Stimulated activated CD4-positive, alpha-beta T cell treated with anti-CD3 and anti-CD28 coated beads, Interleukin-12 subunit alpha, Interleukin-12 subunit beta, amount 100 ng/mL, for 4 hours (primary cell): ENCODE measurements at places on chromosomes 7 and 10.

- DNase-seq, result no peak
Observed at GRCh38 chr7:47407136-47407535, 174.8 kb downstream of the TNS3 start.

GRCh38 chr7:133797818-133798520 is 329.2 kb upstream of the LRGUK start:
- no peak for DNase-seq

DNA sequence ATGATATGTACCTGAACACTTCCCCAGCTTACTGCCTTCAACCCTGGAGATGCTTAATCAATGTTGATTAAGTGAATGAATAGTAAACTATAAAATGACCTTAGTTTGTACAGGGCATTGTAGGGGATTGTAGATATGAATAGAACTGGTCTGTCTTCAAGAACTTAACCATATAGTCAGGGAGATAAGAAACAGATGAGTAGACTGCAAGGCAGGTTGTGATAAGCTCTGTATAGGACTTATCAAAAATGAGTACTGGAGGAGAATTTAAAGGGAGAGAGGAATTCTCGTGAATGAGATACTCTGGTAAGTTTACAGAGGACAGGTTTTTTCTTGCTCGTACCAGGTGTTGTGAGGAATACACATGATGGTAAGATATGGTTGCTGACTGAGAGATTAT is 27.6 kb downstream of the SGPL1 start:
- no peak for DNase-seq

GRCh38 chr10:100882671-100883311 is 30.0 kb upstream of the SLF2 start:
- no peak for DNase-seq

DNA sequence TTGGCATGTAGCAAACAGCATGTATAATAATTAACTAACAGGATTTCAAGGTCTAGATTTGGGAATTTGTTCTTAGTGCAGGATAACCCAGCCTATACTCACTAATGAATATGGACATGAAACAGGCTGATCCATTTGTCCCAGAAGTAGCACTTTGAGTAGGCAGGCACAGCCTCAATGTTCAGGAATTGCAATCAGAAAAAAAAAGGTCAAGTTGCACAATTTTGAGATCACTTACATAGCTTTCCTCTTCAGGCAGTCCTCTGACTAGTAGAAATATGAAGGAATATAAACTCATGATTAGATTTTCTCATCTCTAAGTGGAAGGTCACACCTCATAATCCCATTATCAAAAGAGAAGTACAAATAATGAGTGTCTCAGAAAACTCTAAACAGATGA is 921.4 kb upstream of the CELF2 start:
- DNase-seq, result no peak

DNA sequence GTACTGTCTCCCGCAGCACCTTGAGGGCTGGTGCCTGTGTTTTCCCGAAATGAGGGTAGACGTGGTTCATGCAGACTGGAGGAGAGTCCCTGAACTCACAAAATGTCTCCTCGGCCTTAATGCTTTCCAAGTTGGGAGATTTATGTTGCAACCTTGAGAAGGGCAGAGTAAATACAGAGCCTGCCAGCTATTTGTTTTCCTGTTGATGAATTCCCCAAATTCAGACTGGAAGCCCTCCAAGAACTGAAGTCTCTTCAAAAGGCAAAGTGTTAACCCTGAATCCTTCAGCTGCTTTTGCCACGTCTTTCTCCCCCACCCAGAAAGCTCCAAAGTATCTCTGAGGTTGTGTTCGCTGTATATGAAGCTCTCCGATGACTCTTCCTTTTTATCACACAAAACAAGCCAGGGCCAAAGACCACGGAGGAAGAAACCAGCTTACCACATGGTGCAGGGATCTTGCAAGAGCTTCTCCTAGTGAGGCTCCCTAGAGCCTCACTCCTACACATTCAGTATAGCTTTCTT is 254.7 kb upstream of the NFE2L3 start:
- no peak for DNase-seq

DNA sequence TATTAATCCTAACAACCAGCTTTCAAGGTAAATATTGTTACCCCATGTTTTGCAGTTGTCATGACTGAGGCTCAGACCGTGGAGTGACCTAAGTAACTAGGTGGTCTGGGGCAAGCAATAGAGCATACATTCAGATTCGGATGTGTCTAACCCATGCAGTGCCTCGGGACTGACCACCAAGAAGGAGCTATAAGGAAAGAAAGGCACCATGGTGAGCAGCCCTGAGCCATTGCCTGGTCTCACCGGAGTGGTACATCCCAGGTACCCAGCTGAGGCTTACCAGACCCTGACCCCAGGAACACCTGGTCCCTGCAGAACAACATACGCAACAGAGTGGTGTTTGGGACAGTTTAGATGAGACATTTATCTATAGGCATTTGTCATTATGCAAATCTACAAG is 175.5 kb upstream of the ZMIZ1 start:
- no peak for DNase-seq

DNA sequence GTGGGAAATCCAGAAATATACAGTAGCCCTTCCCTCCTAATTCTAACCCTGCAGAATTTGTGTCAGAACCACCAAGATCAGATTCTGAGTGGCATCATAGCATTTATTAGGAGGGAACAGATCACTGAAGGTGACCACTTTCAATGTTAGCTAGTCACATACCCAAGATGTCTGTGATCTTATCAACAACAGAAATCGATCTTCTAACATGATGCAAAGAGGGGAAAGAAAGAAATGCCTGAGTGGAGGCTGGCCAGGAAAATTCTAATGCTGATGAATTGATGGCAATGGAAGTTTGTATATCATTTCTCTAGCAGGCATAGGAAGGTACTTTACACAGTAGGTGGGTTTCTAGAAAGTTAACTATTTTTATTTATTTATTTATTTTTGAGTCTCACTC is 10.6 kb upstream of the SYPL1 start:
- no peak for DNase-seq

DNA sequence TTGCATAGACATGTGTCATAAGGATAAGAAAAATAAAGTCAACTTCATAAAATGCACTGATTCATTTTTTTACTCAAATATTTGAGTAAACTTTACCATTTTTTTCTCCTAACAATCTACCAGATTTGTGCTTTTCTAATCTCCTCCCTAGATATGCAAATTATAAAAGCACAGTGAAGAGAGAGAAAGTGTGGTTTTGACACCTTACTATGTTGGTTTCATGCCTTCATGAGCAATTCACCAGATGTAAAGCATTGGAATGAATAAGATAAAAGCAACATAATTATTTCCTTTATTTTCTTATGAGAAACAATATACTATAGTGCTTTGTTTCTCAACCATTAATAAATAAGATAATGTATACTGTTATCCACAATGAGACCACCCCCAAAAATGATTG is 432.5 kb upstream of the PCDH15 start:
- no peak for DNase-seq

DNA sequence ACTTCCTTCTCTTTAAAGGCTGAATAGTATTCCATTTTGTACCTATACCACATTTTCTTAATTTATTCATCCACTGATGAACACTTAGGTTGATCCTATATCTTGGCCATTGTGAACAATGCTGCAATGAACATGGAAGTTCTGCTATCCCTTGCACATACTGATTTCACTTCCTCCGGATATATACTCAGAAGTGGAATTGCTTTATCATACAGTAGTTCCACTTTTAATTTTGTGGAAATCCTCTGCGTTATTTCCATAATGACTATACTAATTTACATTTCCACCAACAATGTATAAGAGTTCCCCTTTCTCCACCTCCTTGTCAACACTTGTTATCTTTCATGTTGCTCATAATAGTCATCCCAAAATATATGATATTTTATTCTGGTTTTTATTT is 312.6 kb downstream of the PLXDC2 start:
- DNase-seq, result no peak

- DNase-seq, result no peak
Observed at GRCh38 chr10:13346283-13347042, 1.6 kb downstream of the SEPHS1 start.

DNA sequence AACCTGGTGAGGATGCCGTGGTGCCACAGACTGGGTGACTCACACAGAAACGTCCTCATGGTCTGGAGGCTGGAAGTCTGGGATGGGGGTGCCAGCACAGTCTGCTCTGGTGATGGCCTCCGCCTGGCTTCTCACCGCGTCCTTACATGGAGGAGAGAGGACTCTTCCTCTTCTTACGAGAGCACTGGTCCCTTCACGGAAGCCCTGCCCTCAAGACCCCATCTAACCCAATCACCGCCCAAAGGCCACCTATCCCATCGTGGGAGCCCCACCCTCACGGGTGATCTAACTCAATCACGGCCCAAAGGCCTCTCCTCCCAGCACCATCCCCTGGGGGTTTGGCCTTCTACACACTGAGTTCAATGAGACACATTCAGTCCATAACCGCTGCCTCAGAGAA is 137.7 kb downstream of the PTPRN2 start:
- no peak for DNase-seq

DNA sequence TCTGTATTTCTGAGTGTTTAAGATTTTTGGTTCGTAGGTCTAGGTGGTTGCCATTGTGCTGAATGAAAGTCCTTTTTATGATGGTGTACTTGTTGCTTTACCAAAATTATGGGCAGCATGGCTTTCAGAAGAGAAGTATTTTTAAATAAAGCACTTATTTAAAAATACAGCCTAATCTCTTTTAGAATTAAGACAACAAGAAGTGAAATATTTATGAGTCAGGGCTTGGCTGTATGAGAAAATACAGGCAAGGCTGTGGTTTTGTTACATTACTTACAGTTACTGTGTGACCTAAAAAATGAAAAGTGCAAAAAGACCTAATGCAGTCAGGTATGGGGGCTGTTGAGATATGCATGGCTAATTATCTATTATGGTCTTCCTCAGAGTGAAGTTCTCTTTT is 185.2 kb upstream of the PPP1R3A start:
- no peak for DNase-seq

GRCh38 chr7:16619979-16620408 is 25.6 kb downstream of the ANKMY2 start:
- DNase-seq, result no peak

- DNase-seq, result no peak
Observed at GRCh38 chr7:8146106-8146787, 115.7 kb downstream of the ICA1 start.

- DNase-seq, result no peak
Observed at GRCh38 chr10:4333459-4333894, 492.5 kb upstream of the AKR1E2 start.

DNA sequence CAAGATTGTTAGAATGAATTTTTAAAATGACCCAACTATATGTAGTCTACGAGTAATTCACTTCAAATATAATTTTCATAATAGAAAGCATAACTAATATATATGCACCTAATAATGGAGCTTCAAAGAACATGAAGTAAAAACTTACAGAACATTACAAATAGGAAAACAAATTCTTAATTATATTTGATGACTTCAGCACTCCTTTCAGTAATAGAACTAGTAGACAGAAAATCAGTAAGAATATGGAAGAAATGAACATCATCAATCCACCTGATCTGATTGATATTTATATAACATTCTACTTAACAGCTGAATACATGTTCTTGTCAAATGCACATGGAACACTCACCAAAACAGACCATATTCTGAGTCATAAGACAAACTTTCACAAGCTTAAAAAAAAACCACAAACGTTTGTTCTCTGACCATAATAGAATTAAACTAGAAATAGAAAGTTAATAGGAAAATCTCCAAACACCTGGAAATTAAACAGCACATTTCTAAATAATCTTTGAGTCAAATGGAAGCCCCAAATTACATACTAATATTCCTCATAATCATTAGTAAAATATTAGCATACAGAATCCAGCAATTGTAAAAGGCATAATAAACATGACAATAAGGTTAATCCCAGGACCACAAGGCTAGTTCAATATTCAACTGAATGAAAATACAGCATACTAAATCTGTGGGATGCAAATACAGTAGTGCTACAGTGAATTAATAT is 48.0 kb downstream of the BRAF start:
- DNase-seq, result no peak

- DNase-seq, result no peak
Observed at GRCh38 chr10:48655411-48656240, 29.0 kb upstream of the WDFY4 start.

DNA sequence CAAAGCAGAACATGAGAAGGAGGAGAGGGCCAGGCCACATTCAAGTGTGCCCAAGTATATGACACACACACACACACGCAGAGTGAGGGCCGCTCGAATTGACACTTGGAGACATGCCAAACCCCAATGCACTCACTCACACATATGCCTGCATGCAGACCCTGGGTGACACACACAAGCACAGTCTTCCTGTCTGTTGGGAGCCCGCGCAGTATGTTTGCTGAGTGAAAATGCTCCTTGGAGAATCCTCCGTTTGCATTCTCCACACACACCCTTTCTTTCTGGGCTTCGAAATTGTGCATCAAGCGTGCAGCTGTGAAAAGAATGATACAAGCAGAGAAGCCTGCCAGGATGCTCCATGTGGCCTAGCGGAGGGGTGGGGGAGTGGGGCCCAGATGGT is 120.9 kb downstream of the PLXNA4 start:
- DNase-seq, result no peak

DNA sequence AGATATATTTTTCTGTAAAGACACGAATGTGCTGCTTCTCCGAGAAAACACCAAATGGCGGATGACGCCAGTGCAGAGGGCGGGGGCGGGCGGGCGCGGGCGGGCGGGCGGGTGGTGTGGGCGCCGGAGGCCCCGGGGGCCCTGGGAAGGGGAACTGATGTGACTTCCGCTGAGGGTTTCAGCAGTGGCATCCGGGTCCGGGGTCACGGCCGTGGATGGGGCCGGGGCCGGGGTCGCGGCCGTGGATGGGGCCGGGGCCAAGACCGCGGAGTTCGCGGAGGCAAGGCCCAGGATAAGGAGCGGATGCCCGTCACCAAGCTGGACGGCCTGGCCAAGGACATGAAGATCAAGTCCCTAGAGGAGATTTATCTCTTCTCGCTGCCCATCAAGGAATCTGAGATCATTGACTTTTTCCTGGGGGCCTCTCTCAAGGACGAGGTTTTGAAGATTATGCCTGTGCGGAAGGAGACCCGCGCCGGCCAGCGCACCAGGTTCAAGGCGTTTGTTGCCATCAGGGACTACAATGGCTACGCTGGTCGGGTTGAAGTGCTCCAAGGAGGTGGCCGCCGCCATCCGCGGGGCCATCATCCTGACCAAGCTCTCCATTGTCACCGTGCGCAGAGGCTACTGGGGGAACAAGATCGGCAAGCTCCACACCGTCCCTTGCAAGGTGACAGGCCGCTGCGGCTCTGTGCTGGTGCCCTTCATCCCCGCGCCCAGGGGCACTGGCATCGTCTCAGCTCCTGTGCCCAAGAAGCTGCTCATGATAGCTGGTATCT is 20.3 kb upstream of the IGF2BP3 start:
- DNase-seq, result peak; percentile 33

DNA sequence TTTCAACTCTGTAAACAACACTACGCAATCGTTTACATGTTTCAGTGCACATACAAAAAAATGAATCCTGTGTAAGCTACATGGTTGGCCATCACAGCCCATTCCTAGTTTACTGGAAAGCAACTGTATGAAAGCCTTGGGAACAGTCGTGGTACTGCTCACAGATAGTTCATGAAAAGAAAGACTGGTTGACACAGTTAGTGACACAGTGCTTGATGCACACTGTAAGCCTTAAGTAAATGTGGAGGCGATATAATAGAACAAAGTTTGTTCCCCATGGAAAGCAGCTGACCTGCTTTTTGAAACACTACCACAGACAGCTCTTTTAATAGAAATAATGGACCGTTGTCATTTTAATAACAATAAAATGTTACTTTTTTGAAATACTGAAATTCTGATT is 5.1 kb downstream of the CACNA2D1 start:
- no peak for DNase-seq

GRCh38 chr10:95480901-95481491 is 80.2 kb downstream of the SORBS1 start:
- DNase-seq, result no peak
